ENCODE measurements at places on chromosomes 11 and 22. TPM values are rescaled to one million over a fixed set of nuclear protein-coding genes. Genes with fewer than 3 reads are reported as not detected.

Gene MUC2
- not detected for total RNA-seq

- DNase-seq: no peak
These were observed 21.2 kb upstream of the IL17RA start for GRCh38 chr22:17063411-17064106.

GRCh38 chr11:35116245-35116644 is 22.7 kb upstream of the CD44 start:
- no peak for DNase-seq

DNA sequence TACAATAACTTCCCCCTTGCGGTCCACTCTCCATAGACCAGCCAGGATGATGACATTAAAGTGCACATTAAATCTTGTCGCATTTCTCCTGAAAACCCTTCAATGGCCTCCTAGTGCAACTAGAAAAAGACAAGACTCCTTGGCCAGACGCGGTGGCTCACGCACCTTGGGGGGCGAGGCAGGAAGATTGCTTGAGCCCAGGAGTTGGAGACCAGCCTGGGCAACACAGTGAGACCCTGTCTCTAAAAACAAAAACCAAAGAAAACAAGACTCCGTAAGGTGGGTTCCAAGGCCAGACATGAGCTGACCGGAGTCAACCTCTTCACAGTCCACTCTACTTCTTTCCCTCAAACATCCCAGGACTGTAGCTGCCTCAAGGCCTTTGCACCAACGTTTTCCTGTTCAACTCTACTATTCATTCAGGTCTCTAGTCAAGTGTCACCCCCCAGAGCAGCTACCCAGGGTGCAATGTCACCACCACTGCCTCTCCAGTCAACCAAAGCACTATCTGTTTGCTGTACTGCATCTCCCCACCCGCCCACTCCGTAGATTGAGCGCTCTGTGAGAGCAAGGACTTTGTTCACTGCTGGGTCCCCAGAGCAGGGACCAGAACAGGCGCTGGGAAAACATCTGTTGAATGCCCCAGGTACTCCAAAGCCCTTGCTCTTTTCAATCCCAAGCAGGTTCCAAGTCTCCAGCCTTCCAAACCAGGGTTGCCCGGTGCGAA is 739 bp downstream of the ZMAT5 start:
- DNase-seq: no peak

- no peak for DNase-seq
These were observed 21.5 kb downstream of the OTUB1 start for GRCh38 chr11:64007629-64008282.

Gene ROBO4
- total RNA-seq: 19.7 TPM

DNA sequence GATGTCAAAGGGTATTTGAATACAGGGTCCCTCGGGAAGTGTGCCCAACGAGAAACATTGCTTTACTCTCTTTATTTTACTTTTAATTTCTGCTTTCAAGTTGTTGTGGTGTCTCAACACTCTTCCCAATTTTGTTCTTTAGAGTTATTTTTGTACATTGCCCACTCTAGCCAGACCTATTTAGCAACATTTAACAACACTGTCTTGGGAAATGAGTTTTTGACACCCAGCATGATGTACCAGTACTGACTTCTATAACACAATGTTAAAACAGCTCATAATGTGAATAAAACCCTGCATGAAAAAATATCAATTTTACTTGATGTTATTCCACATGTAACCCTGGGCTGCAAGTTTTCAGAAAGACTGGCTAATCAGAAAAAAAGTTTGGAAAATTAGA is 350.2 kb upstream of the PITPNB start:
- no peak for DNase-seq

GRCh38 chr11:34264303-34265110 is 93.3 kb downstream of the ABTB2 start:
- no peak for DNase-seq

Measured in urinary bladder (tissue), 4 donors.